CD8-positive, alpha-beta T cell (primary cell): ENCODE measurements at places on chromosomes 12 and 14.

DNA sequence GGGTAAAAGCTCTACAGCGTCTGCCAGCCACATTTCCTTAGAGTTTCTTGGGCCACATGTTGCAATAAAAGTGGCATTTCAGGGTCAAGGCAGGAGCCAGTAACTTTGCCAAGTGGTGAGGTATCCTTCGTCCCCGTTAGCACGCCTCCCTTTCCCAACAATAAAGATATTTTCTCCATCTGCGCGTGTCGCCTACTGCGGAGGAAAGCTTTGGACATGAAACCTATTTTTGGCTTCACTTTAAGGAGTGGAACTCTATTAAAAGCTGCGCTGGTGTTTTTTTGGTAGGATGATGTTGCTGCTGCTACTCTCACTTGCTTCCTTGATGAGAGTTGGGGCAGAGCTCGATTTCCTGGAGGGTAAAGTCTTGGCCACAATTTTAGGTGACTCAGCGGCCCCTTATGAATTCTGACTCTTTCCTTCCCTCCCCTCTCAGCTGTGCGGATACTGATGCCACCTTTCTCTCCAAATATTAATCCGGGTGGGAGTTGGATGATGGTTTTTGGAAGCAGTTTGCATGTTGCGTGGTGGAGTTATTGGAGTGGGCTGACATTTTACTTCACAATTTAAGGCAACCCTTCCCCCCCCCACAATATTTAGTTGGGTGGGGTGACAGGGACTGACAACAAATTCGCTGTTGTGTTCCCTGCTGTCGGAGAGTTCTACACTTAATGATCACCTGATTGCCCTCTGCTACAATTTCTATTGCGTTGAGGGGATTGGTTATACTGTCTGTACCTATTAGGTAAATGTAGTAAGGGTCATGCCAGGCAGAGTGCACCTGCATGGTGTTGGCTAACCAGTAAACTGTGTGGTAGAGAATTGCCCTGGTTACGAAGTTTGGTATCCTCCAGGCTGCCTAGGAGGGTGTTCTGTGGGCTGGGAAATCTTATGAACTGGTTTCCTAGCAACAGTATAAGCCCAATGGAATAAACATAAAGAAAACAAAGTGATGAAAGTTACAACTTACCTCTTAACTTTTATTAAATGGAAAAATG is 1.1 kb downstream of the CCDC91 start:
- no peak for DNase-seq

DNA sequence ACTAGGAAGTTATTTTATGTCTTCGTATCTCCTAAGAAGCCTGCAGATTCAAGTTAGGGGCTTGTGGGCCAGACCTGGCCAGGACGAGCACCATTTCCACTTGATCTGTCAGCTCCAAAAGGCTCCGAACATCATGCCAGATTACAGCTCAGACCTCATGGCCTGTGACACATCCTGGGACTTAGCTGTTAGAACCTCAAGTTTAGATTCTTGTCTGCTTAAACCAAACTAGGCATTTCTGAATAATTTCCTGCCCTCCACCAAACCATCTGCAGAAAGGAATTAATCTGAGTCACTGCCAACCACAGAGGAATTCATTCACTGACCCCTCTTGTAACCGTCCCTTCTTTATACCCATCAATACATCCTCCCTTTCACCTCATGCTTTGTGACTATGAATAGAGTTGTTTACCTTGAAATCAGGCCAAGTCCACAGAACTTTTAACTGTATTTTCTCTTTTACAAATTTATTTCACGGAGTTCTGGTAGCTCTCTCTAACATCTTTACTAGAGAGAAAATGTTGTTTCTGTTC is 120.3 kb downstream of the FBXL14 start:
- DNase-seq = no peak

GRCh38 chr12:28253161-28253641 is 62.9 kb downstream of the CCDC91 start:
- DNase-seq = no peak

- no peak for DNase-seq
These were observed 59.1 kb upstream of the TSPAN11 start for GRCh38 chr12:30867415-30867814.

- no peak for DNase-seq
These were observed 492.1 kb upstream of the TMEM132C start for GRCh38 chr12:127774828-127775227.

- DNase-seq = no peak
These were observed 15.3 kb downstream of the LARP4 start for GRCh38 chr12:50415899-50416479.

- no peak for DNase-seq
These were observed 90.2 kb downstream of the FUT8 start for GRCh38 chr14:65502676-65503124.
